ENCODE measurements at places on chromosomes 5 and 9.
A peak's percentile ranks its signal among the peaks of the same experiment; 100 is the strongest.

- no peak for DNase-seq
Measured at GRCh38 chr9:93810028-93810971, 144.9 kb downstream of the BARX1 start.

- no peak for DNase-seq
Measured at GRCh38 chr5:5140479-5141338, 579 bp downstream of the ADAMTS16 start.

- no peak for DNase-seq
Measured at GRCh38 chr5:158430166-158430797, 571.3 kb upstream of the CLINT1 start.

- no peak for DNase-seq
Measured at GRCh38 chr5:106818552-106818951, 852.2 kb downstream of the EFNA5 start.

DNA sequence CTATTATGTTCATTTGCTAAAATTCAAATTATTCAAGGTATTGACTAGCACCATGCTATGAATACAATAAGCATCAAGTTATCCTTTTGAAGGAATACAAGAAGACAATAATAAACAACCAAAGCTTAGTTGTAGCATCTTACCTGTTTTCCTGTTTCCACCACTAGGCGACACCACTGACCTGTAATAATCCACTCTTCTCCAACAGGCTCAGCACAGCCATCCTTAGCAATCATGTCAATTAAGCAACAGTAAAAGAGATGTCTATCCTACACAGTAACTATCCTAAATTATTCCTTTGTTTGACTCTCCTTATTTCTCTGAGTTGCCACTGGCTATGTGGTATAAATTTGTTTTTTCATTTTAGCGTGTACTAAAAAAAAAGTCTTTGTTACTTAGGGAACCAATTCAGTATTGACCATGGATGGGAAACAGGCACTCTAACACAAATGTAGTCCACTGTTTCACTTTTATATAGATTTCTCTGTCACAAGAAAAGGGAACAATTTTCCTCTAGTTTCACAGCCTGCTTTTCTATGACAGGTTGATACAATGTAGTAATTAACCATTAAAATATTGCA, 46.2 kb downstream of the PCA3 start:
- no peak for DNase-seq

GRCh38 chr9:68964765-68965164, 49.1 kb downstream of the PRKACG start:
- DNase-seq = no peak

GRCh38 chr9:121380846-121381245, 10.8 kb upstream of the STOM start:
- DNase-seq = no peak

DNA sequence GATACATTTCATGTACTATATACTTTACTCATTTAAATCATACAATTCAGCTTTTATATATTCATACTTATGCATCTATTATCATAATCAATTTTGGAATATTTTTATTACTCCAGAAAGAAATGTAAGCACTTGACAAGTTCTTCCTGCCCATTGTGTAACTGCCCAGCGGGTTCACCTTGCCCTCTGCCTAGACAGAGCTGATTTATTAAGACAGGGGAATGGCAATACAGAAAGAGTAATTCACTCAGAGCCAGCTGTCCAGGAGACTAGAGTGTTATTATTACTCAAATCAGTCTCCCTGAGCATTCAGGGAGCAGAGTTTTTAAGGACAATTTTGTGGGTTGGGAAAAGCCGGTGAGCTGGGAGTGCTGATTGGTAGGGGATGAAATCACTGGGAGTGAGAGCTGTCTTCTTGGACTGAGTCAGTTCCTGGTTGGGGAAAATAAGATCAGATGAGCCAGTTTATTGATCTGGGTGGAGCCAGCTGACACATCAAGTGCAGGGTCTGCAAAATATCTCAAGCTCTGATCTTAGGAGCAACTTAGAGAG, 16.1 kb upstream of the SPIN1 start:
- DNase-seq = no peak

- no peak for DNase-seq
Measured at GRCh38 chr9:129810116-129810515, 7.1 kb downstream of the TOR1B start.

DNA sequence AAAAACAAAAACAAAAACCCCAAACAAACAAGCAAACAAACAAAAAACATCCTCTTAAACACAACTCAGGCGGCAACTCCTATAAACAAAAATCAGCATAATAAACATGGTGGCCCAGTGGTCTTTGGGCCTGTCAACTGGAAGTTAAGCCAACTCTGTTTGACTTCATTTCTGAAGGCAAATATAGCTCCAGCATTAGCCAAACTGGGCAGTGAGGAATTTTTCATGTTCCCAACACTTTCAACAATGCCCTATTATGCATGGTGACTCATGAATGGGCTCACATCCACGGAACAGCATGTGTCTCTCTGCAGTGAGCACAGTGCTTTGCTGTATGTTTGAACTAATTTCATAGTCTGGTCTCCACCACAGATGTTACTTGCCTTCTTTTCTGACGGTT, 143.9 kb upstream of the STC2 start:
- DNase-seq = no peak

GRCh38 chr5:156340893-156341292, 13.9 kb downstream of the SGCD start:
- DNase-seq = no peak

- no peak for DNase-seq
Measured at GRCh38 chr9:107635803-107636174, 146.2 kb upstream of the KLF4 start.

DNA sequence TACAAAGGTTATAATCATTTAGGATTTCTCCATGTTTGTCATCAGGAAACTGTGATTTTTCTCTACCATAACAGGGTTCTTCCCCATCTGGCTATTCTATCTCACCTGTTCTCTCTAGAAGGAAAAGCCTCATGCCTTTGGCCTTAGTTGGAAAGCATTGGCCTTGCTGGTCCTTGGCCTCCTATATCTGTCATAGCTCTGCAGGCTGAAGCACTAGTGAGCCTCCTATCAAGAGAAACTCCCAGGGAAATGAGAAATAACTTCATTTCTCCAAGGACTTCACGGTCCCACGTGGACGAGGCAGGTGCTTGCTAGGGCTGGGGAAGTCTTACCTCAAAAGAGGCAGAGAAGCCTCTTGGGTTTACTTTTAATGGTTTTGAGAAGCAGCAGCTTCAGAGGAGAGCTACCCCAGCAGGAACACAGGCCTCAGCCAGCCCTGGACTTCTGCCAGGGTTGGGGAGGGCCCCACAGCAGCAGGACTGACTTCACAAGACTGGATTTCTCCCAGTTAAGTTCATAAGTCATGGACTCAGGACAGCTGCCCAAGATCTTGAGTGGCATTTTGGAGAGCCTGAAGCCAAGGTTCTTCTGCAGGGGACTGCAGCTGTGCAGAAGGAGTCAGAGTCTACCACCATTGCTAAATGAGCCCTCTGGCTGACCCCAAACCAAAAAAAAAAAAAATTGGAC, 15.8 kb upstream of the PSAT1 start:
- DNase-seq = no peak

GRCh38 chr9:114621975-114622609, 11.0 kb downstream of the TMEM268 start:
- no peak for DNase-seq

DNA sequence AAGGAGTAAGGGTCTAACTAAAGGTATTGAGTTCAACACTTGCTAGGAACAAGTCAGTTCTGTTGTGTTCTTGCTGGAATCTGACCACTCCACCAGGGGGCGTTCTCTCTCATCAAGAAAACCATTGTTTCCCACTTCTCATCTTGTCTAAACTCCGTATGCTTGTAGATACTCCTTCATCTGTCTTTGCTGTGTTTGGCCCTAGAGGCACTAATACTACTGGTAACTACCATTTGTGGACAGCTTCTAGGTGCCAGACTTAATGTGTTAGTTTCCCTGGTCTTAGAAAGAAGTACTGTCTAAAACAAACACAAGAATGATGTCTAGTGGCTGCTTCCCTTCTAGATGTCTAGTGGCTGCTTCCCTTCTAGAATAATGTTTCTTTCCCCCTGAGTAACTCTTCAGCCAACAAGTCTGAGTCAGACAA, 18.7 kb upstream of the PTPDC1 start:
- DNase-seq = peak; percentile 65

DNA sequence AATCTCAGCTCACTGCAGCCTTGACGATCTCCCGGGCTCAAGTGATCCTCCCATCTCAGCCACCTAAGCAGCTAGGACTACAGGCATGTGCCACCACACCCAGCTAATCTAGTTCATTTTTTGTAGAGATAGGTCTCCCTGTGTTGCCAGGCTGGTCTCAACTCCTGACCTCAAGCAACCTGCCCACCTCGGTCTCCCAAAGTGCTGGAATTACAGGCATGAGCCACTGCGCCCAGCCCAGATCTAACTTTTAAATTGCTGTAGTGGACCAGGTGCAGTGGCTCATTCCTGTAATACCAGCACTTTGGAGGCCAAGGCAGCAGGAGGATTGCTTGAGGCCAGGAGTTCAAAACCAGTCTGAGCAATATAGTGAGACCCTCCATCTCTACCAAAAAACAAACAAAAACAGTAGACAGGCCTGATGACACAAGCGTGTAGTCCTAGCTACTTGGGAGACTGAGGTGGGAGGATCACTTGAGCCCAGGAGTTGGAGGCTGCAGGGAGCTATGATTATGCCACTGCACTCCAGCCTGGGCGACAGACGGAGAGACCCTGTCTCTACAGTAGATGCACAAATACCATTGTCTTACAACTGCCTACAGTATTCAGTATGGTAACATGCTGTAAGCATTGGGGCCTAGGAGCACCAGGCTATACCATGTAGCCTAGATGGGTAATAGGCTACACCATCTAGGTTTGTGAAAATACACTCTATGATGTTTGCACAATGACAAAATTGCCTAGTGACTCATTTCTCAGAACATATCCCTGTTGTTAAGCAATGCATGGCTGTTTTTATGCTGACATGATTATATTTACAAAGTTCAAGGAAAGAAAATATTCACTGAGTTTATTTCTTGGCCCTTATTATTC, 1.5 kb upstream of the SIT1 start:
- DNase-seq = no peak

GRCh38 chr5:81513982-81514381, 120.0 kb upstream of the ACOT12 start:
- no peak for DNase-seq

- no peak for DNase-seq
Measured at GRCh38 chr5:91499943-91500531, 116.9 kb upstream of the ARRDC3 start.

GRCh38 chr9:37620396-37620795, 28.0 kb upstream of the TOMM5 start:
- no peak for DNase-seq

DNA sequence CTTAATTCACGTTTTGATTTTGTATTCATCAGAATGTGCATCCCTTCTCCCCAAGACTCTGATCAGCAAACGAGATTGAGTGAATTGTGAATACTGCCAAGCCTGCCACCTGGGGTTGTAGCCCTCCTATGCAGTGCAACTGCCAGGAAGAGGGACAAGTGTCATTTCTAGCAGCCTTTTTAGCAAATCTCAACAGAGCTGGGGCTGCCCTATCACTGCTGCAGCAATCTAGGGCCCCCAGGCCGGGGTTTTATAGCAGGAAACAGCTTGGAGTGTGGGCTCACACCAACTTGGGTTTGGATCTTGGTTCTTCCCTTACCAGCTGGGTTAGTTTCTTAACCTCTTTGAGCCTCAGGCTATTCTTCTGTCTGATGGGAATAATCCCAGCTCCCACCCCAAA, 4.0 kb downstream of the CSF1R start:
- no peak for DNase-seq
